Fibroblast of skin of abdomen (primary cell): ENCODE measurements at places on chromosomes 11 and 22.

GRCh38 chr11:44601471-44602370 lies 36.3 kb downstream of the CD82 start:
- no peak for DNase-seq

DNA sequence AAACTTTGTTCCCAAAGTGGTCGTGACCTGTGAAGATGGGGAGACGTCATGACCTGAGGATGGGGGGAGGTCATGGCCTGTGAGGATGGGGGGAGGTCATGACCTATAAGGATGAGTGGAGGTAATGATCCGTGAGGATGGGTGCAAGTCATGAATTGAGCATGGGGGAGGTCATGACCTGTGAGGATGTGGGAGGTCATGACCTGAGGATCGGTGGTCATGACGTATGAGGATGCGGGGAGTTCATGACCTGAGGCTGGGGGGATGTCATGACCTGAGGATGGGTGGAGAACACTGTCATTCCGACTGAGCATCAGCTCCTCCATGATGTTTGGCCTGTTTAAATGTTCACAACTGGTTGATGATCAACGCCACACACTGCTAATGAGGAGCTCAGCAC lies 25.9 kb downstream of the YPEL1 start:
- DNase-seq = no peak

DNA sequence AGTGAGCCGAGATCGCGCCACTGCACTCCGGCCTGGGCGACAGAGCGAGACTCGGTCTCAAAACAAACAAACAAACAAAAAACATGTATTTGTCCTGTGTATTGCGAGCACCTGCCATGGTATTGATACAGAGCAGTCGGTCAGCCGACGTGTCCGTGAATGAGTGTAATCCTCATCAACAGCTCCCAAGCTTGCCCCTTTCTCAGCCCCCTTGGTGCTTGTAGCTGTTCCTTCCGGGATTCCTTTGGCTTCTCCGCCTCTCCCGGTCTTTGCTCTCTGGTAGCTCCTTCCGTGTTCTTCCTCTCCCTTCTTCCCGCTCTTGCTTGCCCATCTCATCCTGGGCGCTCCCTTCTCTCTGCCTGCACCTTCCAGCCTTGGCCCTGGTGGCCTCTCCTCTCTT lies 10.9 kb downstream of the ZNF74 start:
- DNase-seq = no peak

- DNase-seq = no peak
These were observed 63.5 kb upstream of the PRDM11 start for GRCh38 chr11:45082744-45083543.

- no peak for DNase-seq
These were observed 180.8 kb downstream of the DBX1 start for GRCh38 chr11:19979519-19979845.

- no peak for DNase-seq
These were observed 109.1 kb downstream of the CACNA1I start for GRCh38 chr22:39679652-39680051.

GRCh38 chr11:45035413-45035812 lies 84.7 kb upstream of the TP53I11 start:
- DNase-seq = no peak

DNA sequence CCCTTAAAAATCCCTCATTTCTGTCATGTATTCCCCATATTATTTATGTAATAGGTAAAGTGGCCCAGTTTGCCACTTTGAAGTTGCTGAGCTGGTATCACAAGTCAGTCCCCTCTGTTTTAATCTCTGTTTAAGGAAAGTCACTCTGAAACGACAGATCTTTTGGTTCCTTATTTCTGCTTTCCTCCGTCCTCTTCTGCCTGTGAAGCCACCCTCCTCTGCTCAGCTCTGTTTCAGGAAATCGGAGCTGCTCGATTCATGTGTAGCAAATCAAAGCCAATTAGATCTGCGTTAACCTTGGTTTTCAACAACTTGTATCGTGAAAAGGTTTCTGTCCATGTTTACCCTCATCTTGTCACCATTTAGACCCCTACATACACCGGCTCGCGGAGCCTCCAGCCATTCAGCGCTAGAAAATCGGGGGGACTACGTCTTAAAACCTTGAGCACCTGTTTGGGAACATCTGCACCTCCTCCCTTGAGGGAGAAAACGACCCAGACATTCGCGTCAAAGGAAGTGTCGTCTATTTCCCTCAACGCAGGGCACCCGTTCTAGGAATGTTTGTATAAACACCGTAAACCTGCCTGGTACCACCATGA lies 576 bp upstream of the SC5D start:
- DNase-seq = no peak

GRCh38 chr22:44597616-44598015 lies 99.6 kb upstream of the RTL6 start:
- DNase-seq = peak; percentile 24

GRCh38 chr11:112884012-112884767 lies 77.0 kb upstream of the NCAM1 start:
- no peak for DNase-seq

GRCh38 chr11:130980071-130980862 lies 64.0 kb upstream of the SNX19 start:
- no peak for DNase-seq

DNA sequence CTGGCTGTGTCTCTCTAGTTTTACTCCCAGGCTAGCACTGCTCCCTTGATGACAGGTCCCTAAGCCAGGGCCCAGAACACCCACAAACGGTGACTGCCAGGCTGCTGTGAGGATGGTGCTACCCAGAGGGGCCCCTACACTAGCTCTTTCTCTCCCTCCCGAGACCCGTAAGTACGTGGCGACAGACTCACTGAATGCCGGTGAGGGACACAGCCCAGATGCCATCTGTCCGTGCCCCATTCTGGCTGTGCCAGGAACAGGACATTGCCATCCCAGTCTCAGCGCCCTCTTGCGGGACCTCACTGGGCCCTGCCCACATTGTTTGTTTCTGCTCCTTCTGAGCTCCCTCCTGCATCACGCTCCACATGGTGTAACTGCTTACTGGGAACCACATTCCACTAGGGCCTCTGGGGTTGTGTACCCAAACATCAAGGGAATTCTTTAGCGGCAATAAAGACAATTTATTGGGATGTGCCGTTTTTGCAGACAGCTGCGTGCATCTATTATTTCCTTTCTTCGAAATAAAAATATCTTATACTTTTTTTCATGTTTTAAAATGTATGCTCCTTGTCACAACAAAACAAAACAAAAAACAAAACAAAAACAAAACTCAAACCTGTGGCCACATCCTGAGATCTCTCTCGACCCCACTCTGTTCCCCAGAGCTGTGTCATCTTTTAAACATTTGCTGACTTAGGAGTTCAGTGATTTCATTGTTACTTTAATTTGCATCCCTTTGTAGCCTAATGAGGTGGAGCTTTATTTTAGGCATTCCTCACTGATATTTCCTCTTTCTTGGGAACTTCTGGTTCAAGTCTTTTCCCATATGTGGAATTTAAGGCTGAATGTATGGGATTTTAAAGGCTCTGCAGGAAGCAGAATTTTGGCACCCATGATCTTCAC lies 4.4 kb upstream of the TPCN2 start:
- DNase-seq = peak; percentile 83

DNA sequence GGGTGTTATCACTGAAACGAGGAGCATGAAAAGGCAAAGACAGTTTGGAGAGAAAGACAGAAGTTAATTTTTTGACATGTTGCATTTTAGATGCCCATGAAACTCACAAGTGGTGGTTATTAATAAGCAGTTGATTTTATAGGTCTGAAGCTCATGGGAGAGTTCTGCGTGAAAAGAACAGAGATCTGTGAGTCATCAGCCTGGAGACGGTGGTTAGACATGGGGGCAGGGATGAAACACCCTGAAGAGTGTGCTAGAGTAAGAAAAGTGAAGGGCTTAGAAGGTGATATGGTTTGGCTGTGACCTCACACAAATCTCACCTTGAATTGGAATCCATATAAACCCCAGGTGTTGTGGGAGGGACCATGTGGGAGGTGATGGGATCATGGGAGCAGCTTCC lies 289.1 kb upstream of the ISX start:
- peak; percentile 31 for DNase-seq

DNA sequence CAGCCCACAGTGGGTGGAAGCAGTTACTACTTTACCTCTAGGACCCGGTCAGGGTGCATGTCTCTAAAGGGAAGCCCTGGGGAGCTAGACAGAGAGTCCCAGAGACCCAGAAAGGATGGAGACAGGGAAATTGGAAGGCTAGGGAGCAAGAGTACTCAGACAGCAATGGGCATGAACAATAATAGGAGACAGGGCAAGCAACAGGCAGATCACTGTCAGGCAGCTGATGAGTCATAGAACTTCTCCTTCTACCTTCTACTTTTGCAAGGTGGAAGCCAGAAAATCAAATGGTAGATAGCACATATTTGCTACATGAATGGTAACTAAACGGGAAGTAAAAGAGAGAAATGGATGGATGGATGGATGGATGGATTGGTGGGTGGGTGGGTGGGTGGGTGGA lies 19.6 kb downstream of the CD5 start:
- DNase-seq = no peak

GRCh38 chr11:31780480-31780971 lies 30.6 kb downstream of the PAX6 start:
- no peak for DNase-seq

- DNase-seq = no peak
These were observed 2.6 kb upstream of the ME3 start for GRCh38 chr11:86675017-86675416.

DNA sequence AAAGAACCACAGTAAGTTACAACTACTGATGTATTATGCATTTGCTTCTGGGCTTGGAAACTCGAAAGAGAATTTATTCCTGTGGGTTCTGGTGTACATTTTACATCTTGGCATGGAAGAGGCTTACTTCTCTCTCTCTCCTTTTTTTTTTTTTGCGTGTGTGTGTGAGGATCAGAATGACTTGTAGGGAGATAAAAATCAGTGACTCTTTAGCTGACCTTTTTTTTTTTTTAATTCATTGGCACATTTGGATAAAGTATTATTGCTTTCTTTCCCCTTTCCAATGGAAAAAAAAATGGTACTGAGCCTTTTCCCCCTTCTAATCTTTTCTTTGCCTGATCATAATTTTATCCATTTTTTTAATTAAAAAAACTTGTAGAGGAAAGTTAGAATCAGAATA lies 43.5 kb downstream of the EXT2 start:
- no peak for DNase-seq

DNA sequence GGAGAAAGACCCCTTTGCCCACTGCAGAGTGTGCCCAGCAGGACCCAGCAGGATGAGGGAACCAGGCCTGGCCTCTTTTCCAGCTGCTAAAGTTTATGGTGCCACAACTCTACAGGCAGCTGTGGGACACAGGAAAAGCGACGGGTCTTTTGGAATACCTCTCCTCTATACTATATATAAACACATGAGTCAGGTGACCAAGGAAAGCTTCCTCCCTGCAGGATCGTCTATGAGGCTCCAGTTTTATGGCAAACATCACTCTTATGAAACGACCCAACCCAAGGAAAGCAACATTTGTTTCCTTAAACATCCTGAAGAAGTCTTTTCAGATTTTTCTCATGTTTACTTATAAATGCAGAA lies 102.8 kb upstream of the AKIP1 start:
- DNase-seq = no peak

GRCh38 chr11:65293909-65294381 lies 20.7 kb upstream of the CDC42EP2 start:
- no peak for DNase-seq

GRCh38 chr11:69199583-69200315 lies 44.0 kb downstream of the SMIM38 start:
- DNase-seq = no peak

GRCh38 chr11:22208151-22208858 lies 15.4 kb downstream of the ANO5 start:
- DNase-seq = no peak

GRCh38 chr11:11697796-11698195 lies 76.0 kb upstream of the GALNT18 start:
- no peak for DNase-seq

GRCh38 chr11:101448881-101449442 lies 134.8 kb downstream of the TRPC6 start:
- DNase-seq = no peak

DNA sequence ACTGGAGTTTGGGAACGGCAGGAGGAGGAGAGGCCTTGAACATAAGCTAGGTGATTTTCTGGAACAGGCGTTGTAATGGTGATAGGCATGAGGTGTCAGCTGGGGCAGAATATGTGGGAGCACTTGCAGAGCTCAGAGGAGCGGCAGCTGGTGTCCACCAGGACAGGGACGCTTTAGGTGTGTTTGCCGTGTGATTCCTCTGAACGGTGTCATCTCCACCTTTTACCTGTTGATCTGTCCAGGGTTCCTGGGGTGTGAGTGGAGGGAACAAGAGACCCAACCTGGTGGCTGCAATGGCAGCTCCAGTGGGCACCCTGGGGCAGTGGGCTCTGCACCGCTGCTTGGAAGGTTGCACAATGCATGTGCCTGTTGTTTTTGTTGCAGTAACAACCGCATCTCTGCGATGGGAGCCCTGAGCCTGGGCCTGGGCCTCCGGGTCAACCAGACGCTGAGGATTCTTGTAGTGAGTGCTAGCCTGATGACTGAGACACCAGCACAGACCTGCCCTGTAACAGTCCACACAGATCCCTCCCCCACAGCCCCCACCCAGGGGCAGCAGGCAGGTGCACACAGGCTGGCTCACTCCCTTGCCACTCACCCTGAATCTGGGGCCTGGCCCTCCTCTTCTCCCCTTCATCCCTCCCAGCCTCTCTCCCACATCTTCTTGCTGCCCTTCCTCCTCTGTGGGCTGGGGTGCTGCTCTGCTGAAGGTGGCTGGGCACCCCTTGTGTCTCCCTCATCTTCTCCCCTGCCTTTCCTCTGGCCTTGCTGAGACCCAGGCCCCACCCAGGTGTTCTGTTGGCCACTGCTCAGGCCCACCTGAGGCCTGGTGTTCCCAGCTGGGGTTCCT lies 9.2 kb downstream of the LRRC74B start:
- no peak for DNase-seq

GRCh38 chr11:3177931-3178330 lies 12.8 kb upstream of the OSBPL5 start:
- no peak for DNase-seq
